ENCODE measurements at places on chromosomes 12 and 14. TPM values are rescaled to one million over a fixed set of nuclear protein-coding genes. Genes with fewer than 3 reads are reported as not detected.

Gene SOX5
- total RNA-seq = 18.2 TPM

DNA sequence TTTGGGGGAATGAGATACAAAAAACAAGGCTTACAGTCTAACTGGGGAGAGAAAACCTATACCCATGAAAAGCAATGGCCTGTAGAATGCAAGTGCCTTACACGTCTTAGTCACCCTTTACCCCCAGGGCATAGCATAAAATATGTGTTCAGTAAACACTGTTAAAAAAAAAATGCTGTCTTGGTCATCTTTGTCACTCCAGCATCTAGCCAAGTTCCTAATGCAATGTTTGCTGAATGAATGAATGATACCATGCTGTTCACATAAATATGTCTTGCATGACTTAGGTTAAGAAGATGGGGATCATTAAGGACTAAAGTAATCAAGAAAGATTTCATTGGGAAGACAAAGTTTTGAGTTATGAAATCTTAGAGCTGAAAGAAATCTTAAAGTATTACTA is 38.5 kb downstream of the PPP2R5E start:
- H3K27ac ChIP-seq = no peak overlapping the region
- no peaks in the 10 kb centered on the region for H3K27me3 ChIP-seq
- no peak for DNase-seq
- no peaks in the 10 kb centered on the region for H3K4me1 ChIP-seq
- no peak overlapping the region for H3K4me3 ChIP-seq

GRCh38 chr12:9646794-9647781 is 22.4 kb upstream of the CLEC2D start:
- H3K27me3 ChIP-seq = no peaks in the 10 kb centered on the region
- H3K4me3 ChIP-seq = peak overlapping the region; percentile 89
- H3K27ac ChIP-seq = peak overlapping the region; percentile 63
- no peaks in the 10 kb centered on the region for H3K36me3 ChIP-seq
- H3K4me1 ChIP-seq = no peaks in the 10 kb centered on the region
- DNase-seq = no peak

DNA sequence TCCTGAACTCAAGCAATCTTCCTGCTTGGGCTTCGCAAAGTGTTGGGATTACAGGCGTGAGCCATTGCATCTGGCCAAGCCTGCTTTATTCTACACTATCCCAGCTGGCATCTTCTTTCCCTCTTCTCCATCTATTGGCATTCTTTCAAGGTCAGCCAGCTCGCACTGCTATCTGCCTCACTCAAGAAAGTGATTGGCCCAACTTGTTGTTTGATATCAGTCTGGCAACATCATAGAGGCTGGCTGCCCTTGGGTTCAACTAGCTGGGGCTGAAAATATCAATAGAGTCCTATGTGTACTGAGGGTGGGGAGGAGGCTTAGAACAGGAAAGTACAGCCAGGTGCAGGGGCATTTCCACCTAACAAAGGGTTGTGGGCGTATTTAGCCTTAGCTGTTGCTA is 17.1 kb downstream of the GMFB start:
- no peaks in the 10 kb centered on the region for H3K4me1 ChIP-seq
- no peak overlapping the region for H3K4me3 ChIP-seq
- H3K27ac ChIP-seq = no peak overlapping the region
- H3K36me3 ChIP-seq = no peaks in the 10 kb centered on the region

DNA sequence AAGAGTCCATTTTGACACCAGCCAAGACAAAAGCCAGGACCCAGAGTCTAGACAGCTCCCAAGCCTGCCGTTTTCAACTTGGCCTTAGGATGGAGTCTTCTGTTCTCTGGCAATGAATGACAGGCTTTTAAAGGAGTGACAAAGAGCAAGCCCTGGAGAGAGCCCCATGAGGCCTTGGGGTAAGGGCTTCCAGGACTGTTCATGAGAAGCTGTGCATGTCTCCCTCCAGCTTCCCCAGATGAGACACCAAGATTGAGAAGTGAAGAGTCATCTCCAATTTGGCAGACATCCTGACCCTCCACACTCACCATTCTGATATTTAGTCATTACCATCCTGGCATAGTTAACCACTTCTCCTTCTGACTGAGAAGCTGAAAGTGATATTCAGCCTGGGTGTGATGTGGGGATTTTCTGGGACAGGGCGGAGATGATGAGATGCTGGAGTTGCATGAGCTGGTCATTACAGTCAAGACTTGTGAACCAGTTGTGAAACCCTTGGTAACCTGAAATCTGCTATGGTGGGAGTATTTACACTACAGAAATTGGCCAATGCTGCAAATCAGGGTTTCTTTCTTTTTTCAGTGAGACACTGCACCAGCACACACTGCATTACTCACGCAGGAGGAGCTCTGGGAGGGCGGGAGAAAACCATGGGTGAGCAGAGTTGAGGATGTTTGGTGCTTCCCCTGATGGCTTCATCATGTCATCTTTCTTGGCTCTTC is 77.8 kb downstream of the VCPKMT start:
- H3K4me3 ChIP-seq = no peak overlapping the region
- no peak for DNase-seq
- no peaks in the 10 kb centered on the region for H3K36me3 ChIP-seq
- no peaks in the 10 kb centered on the region for H3K27me3 ChIP-seq
- H3K27ac ChIP-seq = no peak overlapping the region
- peaks cover 1% of the 10 kb centered on the region for H3K4me1 ChIP-seq

DNA sequence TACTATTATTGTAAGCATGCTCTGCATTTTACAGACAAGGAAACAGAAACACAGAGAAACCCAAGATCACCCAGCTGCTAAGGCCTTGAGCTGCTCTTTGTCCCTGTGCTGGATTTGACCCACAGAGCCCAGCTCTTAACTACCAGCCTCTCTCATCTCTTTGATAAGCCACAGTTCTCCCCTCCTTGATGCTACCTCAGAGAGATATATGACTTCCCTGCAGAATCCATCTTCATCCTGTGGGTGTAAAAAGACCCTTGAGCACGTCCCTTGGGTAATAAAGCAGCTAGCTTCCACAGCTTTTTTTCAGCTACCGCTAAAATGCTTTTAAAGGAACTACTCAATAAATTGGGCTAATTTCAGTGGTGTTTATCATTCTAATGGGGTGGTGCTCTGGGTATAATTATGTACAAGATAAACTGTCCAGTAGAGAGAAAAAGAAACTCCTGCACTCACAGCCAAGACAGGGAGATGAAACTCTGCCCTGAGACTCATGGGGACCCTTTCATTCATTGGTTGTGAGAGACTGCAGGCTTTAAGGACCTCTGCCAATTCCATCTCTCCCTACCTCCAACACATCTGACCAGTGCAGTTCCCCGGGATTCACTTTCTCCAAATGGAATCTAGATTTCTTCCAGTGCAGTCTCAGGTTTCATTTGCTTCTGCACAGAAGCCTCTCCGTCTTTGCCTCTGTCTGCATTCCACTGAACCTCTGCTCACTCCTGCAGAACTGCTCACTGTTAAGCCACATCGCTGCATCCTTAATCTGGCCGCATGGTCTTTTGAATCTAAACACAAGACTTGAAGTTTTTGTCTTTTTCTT is 24.7 kb upstream of the NTF3 start:
- no peak overlapping the region for H3K27ac ChIP-seq
- no peaks in the 10 kb centered on the region for H3K4me1 ChIP-seq
- no peak overlapping the region for H3K4me3 ChIP-seq
- no peaks in the 10 kb centered on the region for H3K27me3 ChIP-seq
- H3K36me3 ChIP-seq = no peaks in the 10 kb centered on the region

DNA sequence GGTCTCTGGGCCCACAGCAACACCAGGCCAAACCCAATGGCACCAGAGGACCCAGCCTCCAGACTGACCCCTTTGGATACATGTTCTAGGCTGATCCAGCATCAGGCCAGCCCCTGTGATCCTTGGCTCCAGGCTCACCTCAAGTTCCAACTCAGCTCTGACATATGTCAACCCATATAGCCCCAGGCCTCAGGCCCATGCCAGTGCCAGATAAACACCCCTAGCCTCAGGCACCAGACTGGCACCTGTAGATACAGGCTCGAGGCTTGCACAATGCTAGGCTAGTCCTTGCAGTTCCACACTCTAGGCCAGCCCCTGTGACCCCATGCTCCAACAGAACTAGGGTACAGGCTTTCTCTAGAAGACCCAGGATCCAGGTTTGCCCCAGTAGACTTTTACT is 287.5 kb downstream of the KCNC2 start:
- H3K4me3 ChIP-seq = no peak overlapping the region
- no peaks in the 10 kb centered on the region for H3K27me3 ChIP-seq
- H3K27ac ChIP-seq = no peak overlapping the region
- H3K4me1 ChIP-seq = no peaks in the 10 kb centered on the region
- DNase-seq = no peak
- H3K36me3 ChIP-seq = no peaks in the 10 kb centered on the region

GRCh38 chr12:26274441-26275312 is 79.3 kb downstream of the SSPN start:
- H3K4me3 ChIP-seq = no peak overlapping the region
- DNase-seq = peak; percentile 96
- peak overlapping the region; percentile 80 for H3K27ac ChIP-seq
- H3K36me3 ChIP-seq = no peaks in the 10 kb centered on the region
- no peaks in the 10 kb centered on the region for H3K27me3 ChIP-seq

Measured in ascending aorta (tissue), 2 donors.